ENCODE measurements at places on chromosomes 1 and 21.

DNA sequence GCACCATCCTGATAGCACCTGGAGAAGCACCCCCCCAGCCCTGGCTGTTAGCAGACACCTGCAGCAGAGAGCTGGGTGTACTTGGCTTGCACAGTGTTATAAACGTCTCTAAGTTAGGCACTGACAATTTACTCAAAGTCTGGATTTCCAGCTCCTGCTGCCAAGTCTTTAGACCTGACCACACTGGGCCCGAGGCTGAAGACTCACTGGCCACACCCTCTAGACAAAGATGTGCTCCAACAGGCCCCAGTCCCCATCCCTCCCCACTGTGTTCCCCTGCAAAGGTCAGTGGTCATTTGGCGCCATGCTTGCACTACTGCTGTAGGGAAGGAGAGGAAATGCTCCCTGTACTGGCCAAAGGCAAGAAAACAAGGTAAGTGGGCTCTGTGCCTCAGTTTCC, 31.1 kb downstream of the PADI6 start:
- DNase-seq = no peak

DNA sequence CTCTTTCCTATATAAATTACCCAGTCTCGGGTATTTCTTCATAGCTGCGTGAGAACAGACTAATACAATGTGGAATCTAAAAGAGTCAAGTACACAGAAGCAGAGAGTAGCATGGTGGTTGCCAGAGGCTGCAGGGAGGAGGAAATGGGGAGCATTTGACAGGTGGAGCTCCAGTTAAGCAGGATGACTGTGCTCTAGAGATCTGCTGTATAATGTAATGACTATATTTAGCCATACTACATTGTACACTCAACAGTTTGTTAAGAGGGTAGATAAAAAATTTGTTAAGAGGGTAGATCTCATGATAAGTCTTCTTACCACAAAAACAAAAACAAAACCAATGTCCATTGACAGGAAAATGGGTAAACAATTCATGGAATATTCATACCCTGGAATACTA, 82.1 kb downstream of the MT1HL1 start:
- no peak for DNase-seq

GRCh38 chr1:236685917-236686814, at the start of gene ACTN2:
Gene ACTN2 (plus strand): TSS chr1:236686499. CDS start chr1:236686674, 175 bp downstream.
- DNase-seq = peak; percentile 47

GRCh38 chr21:22965455-22966135, 1967.4 kb downstream of the NCAM2 start:
- DNase-seq = no peak

GRCh38 chr1:119347858-119348257, 20.7 kb upstream of the HAO2 start:
- DNase-seq = no peak

DNA sequence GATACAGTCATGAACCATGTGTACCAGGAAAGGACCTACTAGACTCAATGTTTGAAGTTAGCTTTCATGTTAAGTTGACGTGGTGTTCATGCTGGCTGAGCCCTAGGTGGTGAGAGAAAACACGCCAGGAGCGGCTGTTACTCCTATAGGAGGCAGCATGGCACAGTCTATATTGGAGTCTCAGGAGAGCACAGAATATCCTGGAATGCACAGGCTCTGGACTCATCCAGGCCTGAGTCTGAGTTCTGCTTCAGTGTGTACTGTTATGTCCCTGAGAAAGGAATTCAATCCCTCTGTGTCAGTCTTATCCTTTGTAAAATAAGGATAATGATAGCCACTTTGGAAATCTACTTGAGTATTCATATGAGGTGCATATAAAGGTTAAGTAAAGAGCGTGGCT, 41.2 kb downstream of the DPT start:
- no peak for DNase-seq

DNA sequence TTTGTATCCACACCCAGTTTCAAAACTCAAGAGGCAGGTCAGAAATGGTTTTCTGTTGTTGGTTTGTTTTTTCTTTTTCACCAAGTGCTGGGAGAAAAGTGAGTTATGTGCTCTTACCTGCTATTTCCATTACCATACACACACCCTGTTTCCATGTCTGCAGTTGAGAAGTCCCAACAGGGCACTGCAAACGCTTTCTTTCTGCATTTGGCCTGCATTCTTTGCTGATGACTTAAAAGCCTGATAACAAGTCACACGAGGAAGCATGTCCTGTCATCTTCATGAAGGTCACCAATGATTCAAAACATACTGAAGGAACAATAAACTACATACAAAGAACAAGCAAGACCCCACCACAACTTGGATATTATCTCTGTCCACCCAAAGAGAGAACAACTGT, 24.8 kb upstream of the KCNE1 start:
- DNase-seq = no peak

- no peak for DNase-seq
Observed at GRCh38 chr1:204896787-204897469, 26.3 kb downstream of the NFASC start.

- DNase-seq = no peak
Observed at GRCh38 chr1:171152549-171152948, 32.6 kb upstream of the FMO2 start.
